ENCODE measurements at places on chromosomes 7 and 10.

DNA sequence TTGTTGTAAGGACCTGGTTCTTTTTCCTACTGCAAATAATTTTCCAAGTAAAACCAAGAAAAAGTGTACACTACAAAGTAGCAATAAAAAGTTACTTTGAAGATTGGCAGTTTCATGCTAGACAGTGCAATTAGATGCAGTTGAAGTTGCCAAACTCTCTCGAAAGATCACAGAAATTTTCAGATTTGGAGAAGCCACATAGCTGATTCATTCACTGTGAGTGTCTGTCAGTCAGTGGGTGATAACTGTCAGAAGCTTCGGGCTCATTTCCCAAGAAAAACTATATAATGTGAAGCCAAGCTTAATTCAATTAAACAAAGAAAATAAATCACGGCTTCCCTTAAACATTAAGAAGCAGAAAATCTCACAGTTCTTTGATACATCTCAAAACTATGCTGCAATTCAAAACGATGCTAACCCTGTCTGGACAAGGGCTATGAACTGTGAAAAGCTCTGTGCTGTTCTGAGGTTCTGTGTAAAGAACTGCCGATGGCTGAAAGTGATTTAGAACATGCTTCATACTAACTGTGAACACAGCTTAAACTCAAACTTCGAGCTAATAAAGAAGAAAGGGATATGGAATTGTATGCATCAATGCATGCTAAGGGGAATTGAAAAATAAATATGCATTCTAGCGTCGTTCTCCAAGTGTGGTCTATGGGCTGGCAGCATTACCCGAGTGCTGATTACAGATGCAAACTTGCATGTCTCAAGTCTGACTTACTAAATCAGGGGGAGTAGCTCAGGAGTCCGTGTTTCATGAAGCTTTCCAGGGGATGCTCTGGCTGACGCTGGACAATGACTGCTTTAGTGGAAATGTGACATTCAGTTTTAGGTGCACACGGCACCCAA, 557.4 kb downstream of the CALN1 start:
- no peak for DNase-seq

DNA sequence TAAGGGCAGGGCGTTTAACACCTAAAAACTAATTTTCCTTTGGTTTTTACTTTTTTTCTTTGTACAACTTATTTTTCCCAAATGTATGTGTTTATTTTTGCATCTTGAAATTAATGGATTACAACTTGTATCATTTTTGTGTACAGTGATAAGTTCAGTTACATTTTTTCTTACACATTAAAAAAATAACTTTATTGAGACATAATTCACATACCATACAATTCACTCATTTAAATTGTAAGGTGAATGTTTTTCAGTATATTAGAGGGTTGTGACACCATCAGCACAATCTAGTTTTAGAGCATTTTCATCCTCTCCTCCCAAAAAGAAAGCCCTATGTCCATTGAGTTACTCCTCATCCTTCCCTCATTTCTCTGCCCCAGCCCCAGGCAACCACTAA, 11.6 kb downstream of the OGDH start:
- no peak for DNase-seq

- no peak for DNase-seq
Measured at GRCh38 chr7:1395211-1396070, 63.8 kb downstream of the MICALL2 start.

GRCh38 chr7:11415101-11415500, 416.9 kb downstream of the THSD7A start:
- no peak for DNase-seq

- no peak for DNase-seq
Measured at GRCh38 chr10:65270969-65271368, 1654.9 kb upstream of the LRRTM3 start.

GRCh38 chr7:2761801-2762497, 73.9 kb downstream of the AMZ1 start:
- peak; percentile 29 for DNase-seq

GRCh38 chr10:113151190-113151666, 201.2 kb downstream of the TCF7L2 start:
- no peak for DNase-seq

DNA sequence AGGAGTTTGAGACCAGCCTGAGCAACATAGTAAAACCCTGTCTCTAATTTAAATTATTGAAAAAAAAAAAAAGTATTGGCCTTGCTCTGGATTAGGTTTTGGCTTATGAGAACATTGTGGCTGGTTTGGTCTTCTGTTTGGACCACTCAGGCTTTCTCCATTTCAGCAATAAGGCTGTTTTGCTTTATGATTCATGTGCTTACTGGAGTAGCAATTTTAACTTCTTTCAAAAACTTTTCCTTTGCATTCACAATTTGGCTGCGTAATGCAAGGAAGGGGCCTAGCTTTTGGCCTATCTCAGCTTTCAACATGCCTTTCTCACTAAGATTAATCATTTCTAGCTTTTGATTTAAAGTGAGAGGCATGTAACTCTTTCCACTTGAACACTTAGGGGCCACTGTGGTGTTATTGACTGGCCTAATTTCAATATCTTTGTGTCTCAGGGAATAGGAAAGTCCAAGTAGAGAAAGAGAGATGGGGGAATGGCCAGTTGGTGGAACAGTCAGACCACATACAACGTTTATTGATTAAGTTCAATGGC, 38.0 kb upstream of the SRPK2 start:
- DNase-seq: no peak

GRCh38 chr10:6473430-6473829, 106.6 kb downstream of the PRKCQ start:
- DNase-seq: no peak

- no peak for DNase-seq
Measured at GRCh38 chr7:29146057-29146706, at the start of gene CPVL. Gene CPVL (minus strand): TSS chr7:29146537. CDS start chr7:29121061, 25,476 bp downstream.

GRCh38 chr7:18593602-18594279, 98.2 kb downstream of the HDAC9 start:
- DNase-seq: no peak

GRCh38 chr10:109835257-109835656, 88.1 kb downstream of the XPNPEP1 start:
- no peak for DNase-seq

Measured in Karpas-422 (cell line).